ENCODE measurements at places on chromosomes 3 and 15.

DNA sequence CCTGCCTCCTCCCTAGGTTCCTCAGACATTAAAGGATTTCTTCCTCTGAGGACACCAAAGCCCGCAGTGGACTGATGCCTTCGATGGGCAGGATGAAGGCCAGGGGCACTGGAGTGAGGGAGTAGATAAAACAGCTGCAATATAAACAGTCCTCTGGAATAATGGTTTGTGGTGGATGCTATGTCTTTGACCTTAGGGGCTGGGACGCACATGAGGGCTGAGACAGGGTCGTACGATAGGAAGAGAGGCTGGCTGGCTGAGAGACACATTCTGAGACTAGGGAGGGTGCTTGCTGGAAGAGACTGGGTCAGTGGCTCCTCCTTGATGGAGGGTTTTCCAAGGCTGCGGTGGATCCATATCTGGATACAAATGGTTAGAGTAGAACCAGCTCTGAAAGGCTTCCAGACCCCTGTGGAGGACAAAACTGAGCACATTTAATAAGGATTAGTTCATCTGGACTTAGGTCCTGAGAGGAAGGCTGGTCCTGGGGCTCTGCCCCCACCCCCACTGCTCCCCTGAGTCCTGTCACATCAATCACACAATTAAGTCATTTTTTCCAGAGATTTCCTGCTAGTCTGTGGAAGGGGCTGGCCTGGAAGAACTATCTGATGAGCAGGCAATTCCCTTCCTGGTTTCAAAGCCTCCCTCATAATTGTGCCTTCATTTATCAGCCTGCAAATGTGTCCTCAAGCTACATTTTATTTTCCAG, 15.8 kb downstream of the TBC1D21 start:
- no peak for DNase-seq

- DNase-seq = peak; percentile 72
These were observed 58.4 kb downstream of the RGMA start for GRCh38 chr15:93030430-93031102.

DNA sequence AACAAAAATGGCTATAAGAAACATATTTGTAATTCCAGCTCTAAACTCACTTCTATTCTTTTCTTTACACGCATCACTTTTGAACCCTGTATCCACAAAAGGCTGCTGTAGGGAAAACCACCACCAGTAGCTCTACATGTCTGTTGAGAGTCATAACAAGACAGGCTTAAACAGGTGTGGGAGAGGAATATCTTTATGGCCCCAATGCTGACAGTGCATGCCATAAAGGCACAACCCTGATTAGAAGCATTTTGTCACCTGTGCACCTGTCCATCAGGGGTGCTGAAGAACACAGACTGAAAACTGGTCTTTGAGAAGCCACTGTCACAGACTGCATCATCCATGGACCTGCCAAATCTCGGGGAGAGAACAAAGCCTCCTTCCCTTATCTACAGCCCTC, 11.6 kb upstream of the CSPG5 start:
- no peak for DNase-seq

- DNase-seq = no peak
These were observed 26.6 kb upstream of the PSTPIP1 start for GRCh38 chr15:76968306-76968705.

- DNase-seq = no peak
These were observed 633.9 kb upstream of the TGFBR2 start for GRCh38 chr3:29972320-29972993.

- DNase-seq = no peak
These were observed 28.4 kb downstream of the SH3GL3 start for GRCh38 chr15:83475551-83475950.

DNA sequence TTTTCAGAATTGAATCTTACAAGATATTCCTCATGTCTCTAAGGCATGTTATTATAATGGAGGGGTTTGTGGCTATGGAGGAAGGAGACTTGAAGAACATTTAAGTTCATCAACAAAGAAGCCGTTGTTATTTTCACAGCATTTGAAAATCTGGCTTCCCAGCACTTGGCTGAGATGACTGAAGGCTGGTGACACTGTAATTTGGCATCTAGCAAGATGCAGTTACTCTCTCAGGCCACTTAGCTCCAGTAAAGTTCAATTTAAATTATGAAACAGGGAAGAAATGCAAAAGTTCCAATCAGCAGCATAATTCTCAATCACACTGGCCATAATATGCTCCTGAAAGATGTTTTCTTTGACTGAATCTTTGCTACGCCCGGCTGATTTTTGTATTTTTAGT, 139.4 kb upstream of the NUDT16 start:
- no peak for DNase-seq

DNA sequence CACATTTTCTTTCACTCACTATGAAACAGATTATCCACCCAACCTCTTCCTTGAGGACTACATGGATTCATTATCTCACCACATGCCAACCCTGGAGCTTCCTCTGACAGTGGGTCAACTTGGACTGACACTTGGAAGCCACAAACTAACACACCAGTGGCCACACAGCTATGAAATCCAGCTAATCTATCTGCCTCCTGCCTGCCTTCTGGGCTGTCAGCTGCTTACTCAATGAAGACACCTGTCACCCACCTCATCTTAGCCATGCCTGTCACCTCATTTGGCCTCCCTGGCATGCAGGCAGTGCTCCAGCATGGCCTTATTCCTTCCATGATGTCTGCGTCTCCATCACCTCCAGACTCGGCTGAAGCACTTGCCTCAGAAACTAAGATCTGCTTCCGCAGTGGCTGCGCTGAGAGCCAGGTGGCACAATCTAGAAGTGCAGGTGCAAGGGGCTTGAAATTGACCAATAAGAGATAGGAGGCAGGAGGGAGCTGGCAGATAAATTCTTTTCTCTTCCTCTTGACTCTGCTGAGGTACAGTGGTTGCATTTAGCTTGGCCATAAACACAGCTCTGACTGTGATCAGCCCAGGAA, 105.2 kb upstream of the RNF7 start:
- DNase-seq = no peak

GRCh38 chr3:188786424-188786823, 385.3 kb upstream of the TPRG1 start:
- no peak for DNase-seq

DNA sequence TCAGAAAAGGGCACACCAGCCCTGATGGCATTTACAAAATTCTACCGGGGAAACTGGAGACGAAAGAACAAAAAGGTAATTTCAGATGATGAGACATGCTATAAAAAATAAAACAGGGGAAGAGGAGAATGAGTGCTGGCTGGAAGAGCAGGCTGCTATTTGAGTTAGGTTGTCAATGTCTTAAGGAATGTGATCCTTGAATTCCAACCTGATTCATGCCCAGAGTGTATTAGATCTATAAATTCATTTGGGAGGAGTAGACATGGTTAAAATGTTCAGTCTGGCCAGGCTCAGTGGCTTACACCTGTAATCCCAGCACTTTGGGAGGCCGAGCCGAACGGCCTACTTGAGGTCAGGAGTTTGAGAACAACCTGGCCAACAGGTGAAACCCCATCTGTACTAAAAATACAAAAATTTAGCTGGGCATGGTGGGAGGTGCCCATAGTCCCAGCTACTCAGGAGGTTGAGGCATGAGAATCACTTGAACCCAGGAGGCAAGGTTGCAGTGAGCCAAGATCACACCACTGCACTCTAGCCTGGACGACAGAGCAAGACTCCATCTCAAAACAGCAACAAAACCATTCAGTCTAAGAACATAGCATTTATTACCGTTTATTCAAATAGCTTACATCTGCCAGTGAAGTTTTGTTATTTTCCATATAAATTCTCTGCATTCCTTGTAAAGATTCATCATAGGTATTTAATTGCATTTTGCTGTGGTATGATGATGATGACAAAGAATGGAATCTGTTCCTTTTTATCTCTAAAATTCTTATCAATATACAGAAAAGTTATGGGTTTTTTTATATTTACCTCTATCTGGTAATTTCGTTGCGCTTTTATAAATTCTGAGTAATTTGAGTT, 126.7 kb upstream of the NR2E3 start:
- DNase-seq = no peak

GRCh38 chr3:116145613-116146012, 299.7 kb downstream of the LSAMP start:
- DNase-seq = no peak

DNA sequence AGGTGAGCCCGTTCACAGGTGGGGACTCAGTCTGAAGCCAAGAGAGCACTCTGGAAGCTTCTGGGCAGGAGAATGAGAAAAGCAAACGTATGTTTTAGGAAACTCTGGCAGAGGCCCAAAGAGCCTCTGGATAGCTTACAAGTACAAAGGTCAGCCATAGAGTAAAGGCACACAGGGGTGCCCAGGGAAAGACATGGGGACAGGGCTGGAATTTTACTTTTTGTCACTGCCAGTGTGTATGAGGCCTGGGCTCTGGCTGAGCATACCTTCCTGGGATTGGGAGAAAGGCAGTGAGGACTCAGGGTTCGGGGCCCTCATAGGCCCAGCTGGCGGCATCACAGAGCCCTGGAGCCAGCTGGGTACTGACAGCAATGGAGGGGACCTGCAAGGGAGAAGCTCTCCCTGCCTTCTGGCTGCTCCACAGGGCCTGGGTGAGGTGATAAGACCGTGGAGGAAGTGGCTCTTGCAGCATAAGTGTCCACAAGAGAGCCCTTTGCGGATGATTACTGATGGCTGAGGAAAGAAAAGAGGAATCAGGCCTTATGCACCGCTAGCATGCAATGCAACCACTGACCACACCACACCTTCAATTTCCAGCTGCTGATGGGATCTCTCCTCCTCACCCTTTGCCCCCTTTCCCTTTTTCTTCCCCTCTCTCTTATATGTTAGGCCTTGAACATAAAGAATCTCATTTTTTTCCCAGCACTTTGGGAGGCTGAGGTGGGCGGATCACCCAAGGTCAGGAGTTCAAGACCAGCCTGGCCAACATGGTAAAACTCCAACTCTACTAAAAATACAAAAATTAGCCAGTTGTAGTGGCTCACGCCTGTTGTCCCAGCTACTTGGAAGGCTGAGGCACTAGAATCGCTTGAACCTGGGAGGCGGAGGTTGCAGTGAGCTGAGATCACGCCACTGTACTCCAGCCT, 25.1 kb upstream of the BCL2L10 start:
- DNase-seq = no peak

DNA sequence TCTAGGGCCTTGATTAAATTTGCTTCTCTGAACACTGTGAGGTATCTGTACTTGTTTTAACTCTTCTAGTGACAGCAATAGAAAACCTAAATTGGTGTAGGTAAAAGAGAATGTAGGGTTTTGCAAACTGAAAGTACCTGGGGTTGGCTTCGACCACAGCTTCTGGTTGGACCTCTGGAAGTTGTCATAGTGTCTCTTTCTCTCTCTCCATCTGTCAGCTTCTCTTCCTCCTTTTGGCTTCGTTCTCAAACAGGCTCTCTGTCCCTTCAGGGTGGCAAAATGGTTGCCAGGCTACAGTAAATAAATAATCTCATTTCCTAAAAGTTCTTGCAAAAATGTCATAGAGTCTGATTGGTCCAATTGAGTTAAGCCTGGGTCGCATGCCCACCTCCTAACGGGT, 149.3 kb upstream of the CTDSPL start:
- DNase-seq = no peak

DNA sequence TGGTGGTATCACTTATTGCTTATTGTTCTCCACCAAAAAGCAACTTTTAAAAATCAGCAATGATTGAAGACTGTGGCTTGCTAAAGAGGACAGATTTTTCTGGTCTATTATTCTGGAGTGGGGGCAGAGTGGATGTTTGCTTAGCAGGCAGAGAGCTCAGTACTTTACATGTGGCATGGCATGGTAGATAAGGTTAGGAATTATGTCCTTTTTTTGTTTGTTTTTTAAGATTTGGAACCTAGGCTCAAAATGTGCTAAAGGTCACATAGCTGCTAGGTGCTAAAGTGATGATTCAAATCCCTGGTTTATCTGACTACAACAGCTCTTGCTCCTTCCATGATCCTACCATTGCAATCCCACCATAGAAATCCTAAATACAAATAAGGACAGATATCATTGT, 331.0 kb upstream of the ADAMTS9 start:
- DNase-seq = no peak

- no peak for DNase-seq
These were observed 100.7 kb downstream of the MEX3B start for GRCh38 chr15:81945014-81945615.

- no peak for DNase-seq
These were observed 62.2 kb downstream of the TCAIM start for GRCh38 chr3:44400771-44401170.

GRCh38 chr3:10577486-10577885, 72.1 kb upstream of the ATP2B2 start:
- no peak for DNase-seq

DNA sequence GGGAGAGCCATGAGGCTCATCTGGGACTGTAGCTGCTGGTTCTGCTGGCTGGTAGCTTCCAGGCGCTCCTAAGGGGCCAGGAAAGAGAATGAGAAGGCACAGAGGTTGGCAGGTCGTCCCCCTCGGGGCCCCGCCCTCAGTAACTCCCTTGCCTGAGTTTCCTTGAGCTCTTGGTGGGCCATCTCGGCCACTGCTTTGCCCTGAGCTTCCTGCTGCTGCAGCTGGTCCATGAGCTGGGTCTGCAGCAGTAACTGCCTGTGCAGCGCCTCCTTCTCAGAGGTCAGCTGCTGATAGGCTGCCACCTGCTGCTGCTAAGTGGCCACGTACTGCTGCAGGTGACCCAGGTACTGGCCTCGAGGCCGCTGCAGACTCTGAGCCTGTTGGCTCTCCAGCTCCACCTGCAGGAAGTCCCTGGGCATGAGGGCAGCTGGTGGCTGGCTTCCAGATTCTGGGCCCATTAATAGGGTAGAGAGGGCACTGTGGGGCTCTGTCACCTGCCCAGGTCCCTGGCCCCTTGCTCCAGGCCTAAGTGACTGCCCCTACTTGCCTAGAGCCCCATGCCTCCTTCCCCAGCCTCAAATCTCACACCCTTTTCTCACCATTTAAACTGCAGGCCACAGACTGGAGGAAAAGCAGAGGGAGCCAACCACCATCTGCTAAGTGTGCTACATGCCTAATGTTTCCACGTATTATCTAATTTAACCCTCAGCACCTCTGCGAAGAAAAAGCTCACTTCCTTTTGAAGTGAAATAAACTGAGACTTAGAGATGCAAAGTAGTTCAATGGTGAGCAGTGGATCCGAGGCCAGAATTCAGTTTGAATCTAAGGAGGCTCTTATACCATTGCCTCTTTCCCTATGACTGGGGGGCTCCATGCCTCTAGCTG, 10.8 kb upstream of the VPS33B start:
- DNase-seq = no peak

DNA sequence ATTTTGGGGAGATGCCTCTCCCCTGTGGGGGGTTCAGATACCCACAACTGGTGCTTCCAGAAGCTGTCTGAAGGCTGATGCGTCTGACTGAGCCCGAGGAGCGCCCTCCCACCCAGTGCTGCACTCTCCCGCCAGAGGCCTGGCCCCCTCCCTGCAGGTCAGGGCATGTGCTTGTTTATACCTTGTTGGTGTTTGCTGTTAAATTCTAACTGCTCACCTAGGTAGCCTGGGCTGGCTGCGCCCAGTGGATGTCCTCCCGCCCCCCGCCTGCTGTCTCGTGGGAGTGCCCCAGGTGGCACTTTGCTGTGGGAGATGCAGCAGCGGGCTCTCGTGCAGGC, 12.9 kb downstream of the KLF13 start:
- no peak for DNase-seq

GRCh38 chr3:52463416-52463815, 8.0 kb downstream of the NISCH start:
- DNase-seq = no peak
